Stimulated activated CD8-positive, alpha-beta memory T cell treated with anti-CD3 and anti-CD28 coated beads, Interleukin-4, amount 100 ng/mL, for 1 hour (primary cell): ENCODE measurements at places on chromosomes 2 and 18.

DNA sequence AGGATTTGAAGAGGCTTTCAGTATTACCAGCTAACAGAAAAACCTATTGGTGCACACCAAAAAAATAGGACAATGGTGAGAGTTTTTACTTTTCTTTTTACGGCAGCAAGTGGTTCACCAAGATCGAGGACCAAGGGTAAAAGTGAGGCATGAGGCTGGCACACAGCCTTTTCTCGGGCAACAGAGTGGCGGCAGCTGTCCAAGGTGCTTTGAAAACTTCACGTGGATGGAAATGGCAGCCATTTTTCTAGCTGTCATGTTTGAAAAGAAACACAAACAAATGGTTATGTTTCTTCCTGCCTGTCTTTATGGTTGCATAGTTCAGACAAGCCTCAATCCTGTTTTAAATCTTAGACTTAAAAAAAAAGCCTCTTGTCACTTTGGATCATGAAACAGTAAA, 812.5 kb upstream of the CHAC2 start:
- no peak for DNase-seq

DNA sequence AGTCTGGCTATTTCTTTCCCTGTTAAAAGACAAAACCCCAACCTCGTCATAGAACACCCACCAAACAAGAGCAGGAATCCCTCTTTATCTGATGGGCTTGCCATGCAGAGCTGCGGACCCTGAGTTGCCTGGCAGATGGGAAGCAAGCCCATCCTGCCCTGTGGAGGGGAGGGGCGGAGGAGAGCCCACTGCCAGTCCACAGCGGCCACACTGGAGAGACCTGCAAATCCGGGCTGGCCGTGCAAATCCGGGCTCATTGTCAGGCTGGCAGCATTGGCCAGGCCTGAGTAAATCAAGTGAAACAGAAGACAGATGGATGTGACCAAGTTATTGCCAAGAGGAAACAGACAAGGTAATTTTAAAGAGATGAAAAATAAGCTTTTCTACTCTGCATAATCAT, 22.0 kb downstream of the MYL12B start:
- no peak for DNase-seq

- no peak for DNase-seq
These were observed 130.1 kb upstream of the PIEZO2 start for GRCh38 chr18:11279461-11279860.

DNA sequence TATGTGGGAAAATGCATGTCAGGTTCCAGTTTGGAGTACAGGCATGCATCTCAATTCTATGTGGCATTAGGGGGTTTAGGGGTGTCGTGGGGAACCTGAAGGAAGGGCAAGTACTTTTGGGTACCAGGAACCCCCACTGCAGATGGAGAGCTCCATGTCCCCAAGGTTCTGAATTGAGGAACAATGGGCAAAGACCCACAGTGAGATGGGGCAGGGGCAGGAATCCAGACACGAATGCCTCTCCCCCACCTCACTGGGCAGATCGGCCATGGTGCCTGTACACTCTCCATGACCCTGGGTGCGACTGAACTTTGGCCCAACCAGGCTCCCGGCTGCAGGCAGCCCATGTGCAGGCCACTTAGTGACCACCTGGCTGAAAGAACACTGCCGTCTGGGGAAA, 209.3 kb downstream of the HAUS1 start:
- no peak for DNase-seq
